Stimulated activated CD4-positive, alpha-beta T cell treated with anti-CD3 and anti-CD28 coated beads, Interleukin-1b, Interleukin-23, amount 100 ng/mL, for 24 hours (primary cell): ENCODE measurements at places on chromosomes 6 and 20.

DNA sequence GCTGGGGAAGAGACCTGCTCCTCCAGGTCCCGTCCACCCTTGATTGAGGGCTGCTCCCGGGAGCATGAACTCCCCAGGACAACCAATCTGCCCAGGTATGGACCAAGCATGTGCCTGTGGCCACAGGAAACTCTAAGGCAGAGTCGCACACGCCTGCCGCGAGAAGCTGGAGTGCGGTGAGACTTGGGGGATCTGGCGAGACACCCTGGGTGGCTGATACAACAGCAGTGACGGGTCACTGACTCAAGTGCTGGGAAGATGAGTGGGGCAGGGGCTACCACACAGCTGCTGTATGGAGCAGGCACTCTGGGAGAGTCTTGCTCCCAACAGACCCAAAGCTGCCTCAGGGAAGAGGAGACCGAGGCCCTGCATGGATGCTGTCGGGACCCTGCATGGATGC lies 40.1 kb downstream of the BFSP1 start:
- no peak for DNase-seq

GRCh38 chr6:111730864-111731263 lies 125.2 kb upstream of the TRAF3IP2 start:
- no peak for DNase-seq

- no peak for DNase-seq
These were observed 29.6 kb downstream of the PAK5 start for GRCh38 chr20:9809271-9809670.

GRCh38 chr20:48291896-48292295 lies 506.6 kb upstream of the SULF2 start:
- no peak for DNase-seq

- no peak for DNase-seq
These were observed 13.4 kb downstream of the BCAS1 start for GRCh38 chr20:54056762-54057639.

GRCh38 chr20:58574469-58574868 lies 59.3 kb upstream of the APCDD1L start:
- DNase-seq: no peak

DNA sequence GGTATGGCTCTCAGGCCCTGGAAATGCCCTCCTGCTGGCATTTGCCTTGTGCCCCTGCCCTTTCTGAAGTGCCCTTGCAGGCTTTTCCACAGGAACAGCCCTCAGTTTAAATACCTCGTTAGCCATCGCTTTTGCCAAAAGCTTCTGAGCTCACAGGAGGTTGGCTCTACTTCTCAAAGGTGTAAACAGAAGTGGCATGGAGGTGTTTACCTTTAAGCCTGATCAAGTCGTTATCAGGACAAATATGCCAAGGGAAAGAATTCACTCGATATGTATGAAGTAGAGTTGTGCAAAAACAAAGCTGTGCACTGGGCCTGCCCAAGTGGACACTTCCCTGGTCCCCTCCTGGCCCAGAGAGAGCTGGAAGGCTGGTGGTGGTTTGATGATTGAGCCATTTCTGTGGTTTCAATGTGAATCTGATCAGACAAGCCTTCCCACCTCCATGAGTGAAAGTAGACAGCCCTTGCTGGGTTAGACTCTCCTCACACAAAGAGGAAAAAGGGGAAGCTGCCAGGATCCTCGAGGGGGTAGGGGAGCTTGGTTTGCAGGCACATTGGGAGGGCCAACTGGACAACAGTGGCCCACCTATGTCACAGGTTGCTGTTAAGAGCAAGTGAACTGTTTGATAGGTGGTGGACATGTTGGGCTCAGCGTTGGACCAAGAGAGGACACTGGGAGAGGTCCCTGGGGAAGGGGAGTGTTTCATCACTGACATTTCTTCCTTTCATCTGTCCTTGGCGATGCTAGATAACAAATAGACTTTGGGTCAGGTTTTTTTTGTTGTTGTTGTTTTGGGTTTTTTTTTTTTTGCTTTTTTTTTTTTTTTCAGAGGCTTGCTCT lies 98.7 kb downstream of the ZDHHC14 start:
- DNase-seq: no peak

- DNase-seq: no peak
These were observed 84.3 kb upstream of the MRPS10 start for GRCh38 chr6:42301986-42302385.

GRCh38 chr6:170355661-170356060 lies 49.1 kb downstream of the FAM120B start:
- no peak for DNase-seq

GRCh38 chr20:36773107-36773596 lies 411 bp downstream of the DSN1 start:
- DNase-seq: no peak
